ENCODE measurements at places on chromosomes 4 and X. TPM values are rescaled to one million over a fixed set of nuclear protein-coding genes. Genes with fewer than 3 reads are reported as not detected.

RPS6KA3 gene
- 50.9 TPM for total RNA-seq

ATXN3L gene
- total RNA-seq: not detected

KLHL4 gene
- total RNA-seq: 80.9 TPM

GNRHR gene
- not detected for total RNA-seq

SSX2B gene
- total RNA-seq: not detected

EIF1AX gene
- 56.3 TPM for total RNA-seq

DDX3X gene
- 265 TPM for total RNA-seq

SMIM43 gene
- 19.8 TPM for total RNA-seq

NRK gene
- total RNA-seq: 1.8 TPM

MAGEA9 gene
- total RNA-seq: not detected

SLC4A4 gene
- 5.0 TPM for total RNA-seq

DMRTC1 gene
- total RNA-seq: 0.38 TPM

H2BW2 gene
- not detected for total RNA-seq

RHOH gene
- 20.4 TPM for total RNA-seq

CACNA1F gene
- total RNA-seq: 0.59 TPM

FGF5 gene
- not detected for total RNA-seq

TRIML1 gene
- total RNA-seq: 0.97 TPM

UGT8 gene
- total RNA-seq: 4.1 TPM

CT45A1 gene
- total RNA-seq: not detected

NSUN7 gene
- total RNA-seq: 8.5 TPM

BTK gene
- total RNA-seq: 9.4 TPM

SLC49A3 gene
- 19.9 TPM for total RNA-seq

XAGE1A gene
- total RNA-seq: not detected

MED14 gene
- 57.6 TPM for total RNA-seq

S100G gene
- not detected for total RNA-seq

MND1 gene
- 5.5 TPM for total RNA-seq

NLGN4X gene
- total RNA-seq: 51.3 TPM

ASMT gene
- 0.31 TPM for total RNA-seq

WDR17 gene
- 0.64 TPM for total RNA-seq

MAGIX gene
- 1.2 TPM for total RNA-seq

STATH gene
- not detected for total RNA-seq

NLRP2B gene
- not detected for total RNA-seq

Measured in endothelial cell (in vitro differentiated cells).